ENCODE measurements at places on chromosomes 4 and X.

- DNase-seq = no peak
Observed at GRCh38 chr4:144710526-144710912, 64.6 kb downstream of the HHIP start.

GRCh38 chrX:145003443-145003842 is 243.9 kb upstream of the SPANXN1 start:
- no peak for DNase-seq

DNA sequence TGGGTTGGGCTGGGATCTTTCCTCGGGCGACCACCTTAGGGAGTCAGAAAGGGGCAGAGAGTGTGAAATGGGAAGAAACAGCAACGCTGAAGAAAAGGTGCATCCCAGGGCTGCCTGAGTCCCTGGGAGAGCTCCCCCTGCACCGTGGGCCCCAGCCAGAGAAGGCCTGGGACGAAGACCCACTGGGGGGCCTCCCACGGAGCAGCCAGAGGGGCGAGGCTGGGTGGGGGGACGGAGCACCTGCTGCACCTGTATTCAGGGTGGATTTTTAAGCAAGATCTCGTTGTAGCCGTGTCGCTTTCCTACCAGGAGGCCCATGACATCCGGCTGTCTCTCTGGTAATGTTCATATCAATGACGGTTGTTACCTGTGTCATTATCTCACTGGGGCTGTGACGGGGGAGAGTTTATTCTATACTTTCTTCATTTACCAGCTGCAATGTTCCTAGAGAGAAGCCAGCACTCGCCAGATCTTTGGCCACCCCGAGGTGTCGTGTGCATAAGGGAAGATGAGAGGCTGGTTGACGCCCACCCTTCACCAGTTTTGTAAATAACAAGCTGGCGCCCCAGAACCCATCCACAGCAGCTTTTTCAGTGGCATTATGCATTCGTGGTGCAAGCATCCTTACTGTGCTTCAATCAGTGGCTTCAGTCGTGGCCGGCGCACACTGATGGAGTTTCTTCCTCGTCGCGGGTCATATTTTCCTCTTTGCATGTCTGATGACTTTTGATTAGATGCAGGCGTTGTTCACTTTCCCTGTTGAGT is 5.6 kb upstream of the PCGF3 start:
- DNase-seq = no peak

- DNase-seq = no peak
Observed at GRCh38 chr4:180811556-180811955, 1431.6 kb upstream of the TENM3 start.

GRCh38 chr4:19375136-19375804 is 876.4 kb upstream of the SLIT2 start:
- no peak for DNase-seq

DNA sequence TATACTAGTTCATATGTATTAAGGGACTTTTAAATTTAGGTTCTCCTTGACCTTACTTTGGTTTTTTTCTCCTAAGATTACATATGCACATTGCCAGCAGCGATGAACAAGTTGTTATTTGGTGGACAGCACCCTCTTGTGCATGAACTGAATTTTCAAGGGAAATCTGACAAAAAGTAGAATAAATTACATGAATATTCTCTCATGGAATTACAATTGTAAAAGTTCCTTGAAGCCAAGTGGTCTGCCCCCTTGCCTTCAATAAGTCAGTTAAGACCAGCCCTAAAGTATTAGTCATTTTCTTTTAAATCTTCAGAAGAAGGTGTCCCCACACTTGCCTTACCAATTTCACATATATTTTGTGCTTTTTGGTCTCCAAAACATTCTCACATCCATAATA is 30.7 kb upstream of the SMARCA5 start:
- DNase-seq = no peak

DNA sequence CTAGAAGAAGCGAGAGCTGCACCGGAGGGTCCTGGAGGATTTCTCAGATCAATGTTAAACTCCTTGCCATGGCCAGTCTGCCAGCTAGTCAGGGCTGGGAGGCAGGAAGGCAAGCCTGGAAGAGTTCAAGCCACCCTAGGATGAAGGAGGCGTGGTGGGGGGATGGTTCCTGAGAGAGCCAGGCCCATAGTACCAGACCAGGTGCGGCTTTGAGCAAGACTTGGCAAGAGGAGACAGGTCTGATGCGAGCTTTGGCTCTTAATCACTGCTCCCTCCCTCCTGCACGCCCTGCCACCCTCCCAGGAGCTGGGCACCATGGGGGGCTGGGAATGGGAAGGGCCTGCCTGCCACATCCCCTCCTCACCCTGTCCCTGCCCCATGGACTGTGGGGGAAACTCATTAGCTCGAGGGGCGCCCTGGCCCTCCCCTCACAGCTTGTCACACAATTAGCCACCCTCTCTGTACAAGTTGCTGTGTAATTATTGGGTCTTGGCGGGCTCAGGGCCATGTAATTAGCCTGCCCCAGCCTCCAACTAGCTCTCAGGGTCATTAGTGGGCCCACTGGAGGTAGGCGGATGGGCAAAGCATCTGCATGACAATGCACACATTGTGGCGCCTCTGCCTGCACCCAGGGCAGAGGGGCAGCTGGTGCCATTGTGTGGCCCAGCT is 50.3 kb downstream of the EFNB1 start:
- DNase-seq = no peak

- no peak for DNase-seq
Observed at GRCh38 chr4:129167640-129168260, 71.8 kb downstream of the C4orf33 start.

DNA sequence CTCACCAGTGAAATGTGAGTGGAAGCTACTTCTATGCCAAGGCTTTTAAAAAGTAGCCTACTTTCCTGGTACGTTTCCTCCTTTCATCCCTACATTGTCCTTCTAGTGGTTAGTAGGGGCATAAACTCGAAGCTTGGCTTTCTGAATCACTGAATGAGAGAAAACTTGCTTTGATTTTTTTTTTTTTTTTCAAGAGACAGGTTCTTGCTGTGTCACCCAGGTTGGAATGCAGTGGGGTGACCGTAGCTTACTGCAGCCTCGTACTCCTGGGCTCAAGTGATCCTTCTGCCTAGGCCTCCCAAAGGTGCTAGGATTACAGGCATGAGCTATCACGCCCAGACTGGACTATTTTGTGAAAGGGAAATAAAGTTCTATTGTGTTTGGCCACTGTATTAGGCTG is 89.1 kb upstream of the IGFBP7 start:
- no peak for DNase-seq

DNA sequence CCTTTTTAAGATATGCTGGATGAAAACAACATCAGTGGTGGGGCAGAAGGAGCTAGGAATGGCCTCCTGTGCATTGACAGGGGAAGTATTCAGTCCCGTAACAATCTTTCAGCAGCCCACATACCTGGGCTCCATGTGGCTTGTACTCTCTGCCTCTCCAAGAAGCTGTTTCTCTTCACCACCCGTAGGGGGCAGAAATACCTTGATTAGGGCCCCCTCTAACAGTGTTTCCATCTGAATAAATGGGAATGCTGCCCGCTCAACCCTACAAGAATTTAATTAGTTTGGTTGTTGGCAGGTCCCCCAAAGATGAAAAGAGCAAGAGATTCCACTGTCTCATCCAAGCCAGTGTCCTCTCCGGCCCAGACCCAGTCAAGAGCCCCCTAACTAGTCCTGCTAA is 155.2 kb downstream of the SMIM20 start:
- no peak for DNase-seq
